ENCODE measurements at places on chromosomes 3 and 15. TPM values are rescaled to one million over a fixed set of nuclear protein-coding genes. Genes with fewer than 3 reads are reported as not detected.

The IL5RA gene
- total RNA-seq = 0.40 TPM

The WDR49 gene
- total RNA-seq = 1.6 TPM

The QTRT2 gene
- 32.8 TPM for total RNA-seq

DNA sequence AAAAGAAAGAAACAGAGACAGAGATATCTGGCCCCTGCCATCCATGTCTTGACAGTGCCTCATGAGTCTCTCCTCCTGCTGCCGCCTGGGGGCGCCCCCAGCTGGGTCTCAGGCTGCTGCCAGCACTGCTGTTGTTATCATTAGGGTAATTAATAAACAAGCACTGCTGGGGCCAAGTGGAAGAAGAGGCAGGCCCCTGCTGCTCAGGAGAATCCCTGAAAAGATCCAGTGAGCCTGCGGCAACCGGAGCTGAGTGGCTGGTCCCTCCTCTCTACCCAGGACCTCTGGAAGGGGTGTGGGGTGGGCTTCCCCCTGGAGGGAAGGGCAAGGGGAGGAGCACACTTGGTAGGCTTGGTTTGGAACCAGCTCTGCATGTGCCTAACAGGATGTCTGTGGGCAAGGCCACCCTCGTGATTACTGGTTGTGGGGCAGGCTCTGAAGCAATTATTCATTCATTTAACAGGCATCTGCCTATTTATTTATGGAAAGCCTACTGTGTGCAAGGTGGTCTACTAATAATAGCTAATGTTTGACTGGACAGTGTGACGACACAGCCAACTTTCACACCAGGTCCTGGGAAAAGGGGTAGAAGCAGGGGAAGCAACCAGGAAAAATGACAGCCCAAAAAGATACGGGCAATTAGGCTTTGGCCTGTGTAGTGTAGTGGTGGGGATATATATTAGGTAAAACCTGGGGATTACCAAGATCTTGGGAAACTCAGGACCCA, 1.2 kb upstream of the TYRO3 start:
- H3K4me3 ChIP-seq = peak overlapping the region; percentile 58
- H3K27ac ChIP-seq = peak overlapping the region; percentile 75
- peaks cover 39% of the 10 kb centered on the region for H3K27me3 ChIP-seq
- no peaks in the 10 kb centered on the region for H3K36me3 ChIP-seq
- DNase-seq = peak; percentile 88

GRCh38 chr3:82274897-82275296, 513.5 kb upstream of the GBE1 start:
- no peak overlapping the region for H3K27ac ChIP-seq
- H3K4me1 ChIP-seq = no peaks in the 10 kb centered on the region
- no peaks in the 10 kb centered on the region for H3K36me3 ChIP-seq
- H3K27me3 ChIP-seq = no peaks in the 10 kb centered on the region
- H3K4me3 ChIP-seq = no peak overlapping the region
- DNase-seq = no peak

GRCh38 chr3:37993820-37994638, 3.4 kb downstream of the VILL start:
- H3K27me3 ChIP-seq = no peaks in the 10 kb centered on the region
- DNase-seq = peak; percentile 95
- H3K27ac ChIP-seq = peak overlapping the region; percentile 86
- H3K4me3 ChIP-seq = peak overlapping the region; percentile 77
